ENCODE measurements at places on chromosomes 2 and 18.

DNA sequence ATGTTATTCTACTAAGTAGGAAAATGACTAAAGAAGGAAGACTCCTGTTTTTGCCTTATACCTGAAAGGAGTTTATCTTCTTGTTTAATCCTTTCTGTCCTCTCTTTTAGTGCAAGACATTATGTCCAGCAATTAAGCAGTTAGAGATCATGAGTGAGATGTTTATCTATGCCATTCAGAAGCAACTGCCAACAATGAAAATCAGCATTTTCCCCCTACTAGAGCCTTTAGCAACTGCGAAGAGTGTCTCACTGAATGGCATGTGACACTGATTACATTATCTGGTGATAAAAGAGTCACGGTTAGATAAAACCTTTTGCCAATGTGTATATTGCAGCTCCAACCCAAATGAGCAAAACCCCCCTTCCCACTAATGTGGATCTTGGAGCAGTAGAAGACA lies 357.7 kb upstream of the SYT4 start:
- no peak for DNase-seq

DNA sequence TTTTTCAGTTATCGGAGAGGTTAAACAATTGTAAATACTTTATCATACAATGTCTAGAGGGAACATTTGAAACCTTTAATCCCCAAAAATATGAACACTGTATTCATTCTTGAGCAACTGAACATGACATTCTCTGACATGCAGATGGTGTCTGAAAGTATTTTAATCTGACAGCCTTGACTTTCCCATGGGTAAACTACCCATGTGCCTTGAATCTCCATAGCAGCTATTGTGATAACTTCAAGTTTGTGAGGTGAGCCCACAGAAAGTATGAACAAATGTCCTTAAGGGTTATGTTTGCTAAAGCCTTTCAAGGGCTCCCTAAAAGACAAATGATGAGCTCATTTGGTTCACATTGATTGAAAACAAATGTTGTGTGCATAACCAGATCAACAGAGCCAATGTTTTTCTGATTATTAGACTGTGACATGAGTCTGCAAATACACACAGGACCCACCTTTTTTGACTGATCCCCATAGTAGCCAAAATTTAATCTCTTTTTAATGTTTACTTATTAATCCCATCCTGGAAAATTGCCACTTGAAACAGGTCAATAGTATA lies 1326.0 kb downstream of the LRP1B start:
- DNase-seq: no peak

- peak; percentile 80 for DNase-seq
Observed at GRCh38 chr18:48951448-48952286, 902 bp upstream of the SMAD7 start.

GRCh38 chr2:117691595-117691994 lies 122.9 kb upstream of the DDX18 start:
- DNase-seq: no peak

GRCh38 chr2:61924895-61925663 lies 19.6 kb downstream of the COMMD1 start:
- no peak for DNase-seq

- DNase-seq: no peak
Observed at GRCh38 chr2:241321886-241322285, 6.2 kb downstream of the SEPTIN2 start.

DNA sequence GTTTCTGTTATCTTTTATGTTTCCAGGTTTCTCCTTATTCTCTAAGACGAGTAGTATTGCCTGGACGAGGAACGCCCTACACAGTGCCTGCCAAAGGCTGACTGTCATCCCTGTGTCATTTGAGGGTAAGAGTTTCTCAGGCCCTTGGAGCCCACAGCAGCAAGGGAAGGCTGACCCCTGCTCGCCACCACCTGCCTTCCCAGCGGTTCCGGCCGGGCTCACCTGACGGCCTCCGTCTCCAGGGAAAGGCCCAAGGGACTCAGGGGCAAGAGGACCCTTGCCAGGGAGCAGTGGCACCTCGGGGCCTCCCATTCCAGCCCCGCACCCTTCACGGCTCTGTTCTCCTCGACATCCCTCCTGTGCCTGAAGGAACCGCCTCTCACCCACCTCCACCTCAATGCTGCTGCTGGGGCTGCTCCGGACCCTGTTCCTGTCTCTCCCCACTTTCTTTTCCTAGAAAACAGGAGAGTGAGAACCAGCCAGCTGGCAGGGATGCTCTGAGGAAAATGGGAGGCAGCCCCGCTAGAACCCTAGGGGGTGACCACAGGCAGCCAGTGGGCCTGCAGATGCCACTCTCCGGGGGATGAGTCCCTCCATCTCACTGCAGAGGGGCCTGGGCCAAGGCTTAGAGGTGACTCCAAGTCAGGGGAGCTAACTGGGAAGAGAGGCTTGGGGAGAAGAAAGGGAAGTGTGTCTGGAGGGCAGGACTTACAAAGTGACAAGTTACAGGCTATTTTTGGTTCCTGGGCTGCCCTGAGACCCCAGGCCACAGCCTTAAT lies 1.9 kb downstream of the LIMS2 start:
- DNase-seq: no peak

DNA sequence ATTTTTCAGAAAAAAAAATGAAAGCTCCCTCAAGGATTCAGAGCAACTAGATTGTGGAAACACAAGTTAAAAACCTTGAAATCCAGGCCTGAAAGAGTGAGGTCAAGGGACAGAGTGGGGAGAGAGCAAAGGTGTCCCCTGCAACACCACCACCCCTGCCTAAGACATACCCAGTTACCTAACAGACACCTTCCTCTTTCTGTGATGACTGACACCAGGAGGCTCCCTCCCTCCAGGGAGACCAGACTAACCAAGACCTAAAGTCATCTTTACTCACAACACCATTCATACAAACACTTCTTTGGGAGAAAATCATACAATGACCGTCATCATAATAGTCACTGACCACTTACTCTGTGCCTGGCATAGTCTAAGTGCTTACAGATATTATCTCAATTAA lies 151.8 kb upstream of the NABP1 start:
- DNase-seq: no peak

Measured in SW480 (cell line).